ENCODE measurements at places on chromosomes 1 and 21.

DNA sequence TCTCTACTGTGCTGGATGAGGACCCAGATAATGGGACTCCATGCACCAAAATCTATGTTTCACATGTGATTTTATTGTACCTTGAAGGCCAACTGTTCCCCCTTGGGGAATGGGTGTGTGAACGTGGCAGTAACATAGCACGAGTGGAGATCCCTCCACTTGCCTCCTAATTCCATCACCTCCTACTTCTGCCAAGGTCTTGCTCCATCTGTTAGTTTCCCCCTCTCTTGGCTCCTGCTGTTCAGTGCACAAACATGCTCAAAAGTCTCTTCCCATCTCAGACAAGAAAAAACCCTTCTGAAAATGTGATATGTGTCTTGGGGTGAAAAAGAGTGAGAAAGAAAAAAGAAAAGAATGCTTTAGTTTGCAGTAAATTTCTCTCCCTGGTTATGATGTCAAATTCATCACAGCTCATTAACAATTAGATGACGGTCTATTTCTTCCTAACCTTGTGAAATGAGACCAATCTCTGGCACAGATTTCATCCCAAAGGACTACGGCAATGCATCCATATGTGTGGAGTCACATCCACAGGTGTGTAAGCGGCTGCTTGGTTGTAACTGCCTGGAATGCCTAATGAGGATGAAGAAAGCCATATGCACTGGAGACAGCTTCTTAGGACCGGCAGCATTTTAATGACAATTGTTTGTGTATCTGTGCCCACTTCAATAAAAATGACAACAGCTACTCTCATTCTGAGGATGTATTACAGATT, 79.3 kb upstream of the DIRAS3 start:
- DNase-seq = no peak

- DNase-seq = peak; percentile 63
Measured at GRCh38 chr21:45319461-45320211, 31.9 kb upstream of the POFUT2 start.

DNA sequence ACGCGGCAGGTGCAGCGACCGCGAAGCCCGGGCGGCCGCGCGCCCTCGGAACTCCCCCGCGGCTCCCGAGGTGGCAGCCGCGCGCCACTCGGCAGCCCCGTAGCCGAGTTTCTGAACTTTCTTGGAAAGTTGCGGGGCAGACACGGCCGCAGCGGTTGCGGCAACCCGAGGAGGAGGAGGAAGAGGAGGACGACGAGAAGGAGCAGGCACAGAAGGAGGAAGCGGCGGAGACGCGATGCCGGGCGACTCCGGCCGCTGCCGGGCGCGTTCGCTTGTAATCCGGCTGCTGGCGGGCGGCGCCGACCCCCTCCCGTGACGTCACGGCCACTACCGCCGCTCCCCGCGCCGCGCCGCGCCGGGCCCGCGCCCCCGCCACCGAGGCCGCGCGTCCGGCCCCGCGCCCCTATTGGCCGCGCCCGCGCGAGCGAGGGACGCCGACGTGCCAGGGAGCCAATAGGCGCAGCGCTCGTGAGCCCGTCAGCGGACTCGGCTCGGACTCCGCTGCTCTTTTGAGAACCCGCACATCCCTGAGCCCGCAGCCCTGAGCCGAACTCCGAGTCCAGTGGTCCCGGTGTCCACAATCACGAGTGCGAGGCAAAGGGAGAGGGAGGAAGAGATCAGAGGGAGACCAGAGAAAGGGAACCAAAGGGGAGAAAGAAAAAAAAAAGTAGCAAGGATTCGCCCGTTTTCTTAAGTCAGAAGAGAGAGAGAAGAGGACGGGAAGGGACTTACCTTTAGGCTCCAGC, 736 bp upstream of the BARHL2 start:
- peak; percentile 18 for DNase-seq

- peak; percentile 62 for DNase-seq
Measured at GRCh38 chr1:204162494-204163074, 3.6 kb downstream of the REN start.

DNA sequence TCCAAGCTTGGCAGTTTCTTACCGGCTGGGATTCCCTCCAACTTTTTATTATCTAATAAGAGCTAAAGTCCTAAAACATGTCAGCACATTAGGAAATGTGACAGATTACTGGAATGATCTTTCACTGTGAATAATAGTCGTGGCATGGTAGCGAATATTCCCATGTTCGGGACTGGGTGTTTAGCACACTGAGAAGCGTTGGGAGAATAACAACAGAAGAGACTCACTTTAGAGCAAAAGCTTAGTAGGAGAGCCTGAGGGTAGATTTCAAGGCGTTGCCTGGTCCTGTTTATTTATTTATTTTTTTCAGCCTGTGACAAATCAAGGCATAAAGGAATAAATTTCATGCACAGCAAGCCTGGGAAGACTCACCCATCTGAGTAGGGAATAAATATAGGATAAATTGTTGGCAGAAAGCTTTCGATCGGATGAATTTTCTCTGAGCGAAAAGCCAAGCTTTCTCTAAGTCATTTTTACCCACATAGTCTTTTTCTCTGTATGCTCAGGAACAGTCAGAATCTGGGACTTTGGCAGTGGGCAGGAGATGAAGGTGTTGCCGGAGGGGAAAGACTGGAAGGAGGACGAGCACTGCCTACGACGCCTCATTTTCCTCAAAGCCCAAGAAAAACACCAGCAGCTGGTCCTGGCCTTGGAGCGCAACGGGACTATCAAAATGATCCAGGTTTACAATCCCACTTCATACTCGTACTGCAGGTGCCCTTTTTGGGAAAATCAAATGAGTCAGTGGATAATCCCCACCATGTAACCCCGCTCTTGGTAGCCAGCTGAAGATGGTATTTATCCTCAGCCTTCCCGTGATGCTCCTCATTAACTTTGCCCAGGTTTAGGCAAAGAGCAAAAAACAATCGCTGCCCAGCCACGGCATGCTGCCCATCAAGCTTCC, 97.2 kb downstream of the WDR64 start:
- no peak for DNase-seq

DNA sequence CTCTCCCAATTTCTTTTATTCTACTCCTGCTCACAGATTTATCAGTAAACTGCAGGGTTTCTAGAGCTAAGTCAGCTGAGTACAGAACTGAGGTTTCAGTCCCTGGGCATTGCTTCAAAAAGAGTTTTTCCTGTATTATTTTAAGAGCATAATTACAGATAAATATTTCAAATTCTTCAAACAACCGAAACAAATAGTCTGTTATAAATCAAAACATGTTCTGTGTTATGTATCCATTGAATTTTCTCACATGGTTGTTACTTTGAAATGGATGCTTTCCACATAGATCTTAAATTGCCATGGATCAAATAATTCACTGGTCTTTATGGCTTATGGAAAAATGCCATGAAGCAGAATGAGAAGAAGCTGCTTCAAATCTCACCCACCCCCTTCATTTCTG, 64.5 kb downstream of the LRRC8C start:
- DNase-seq = no peak
